Activated CD4-positive, alpha-beta T cell treated with anti-CD3 and anti-CD28 coated beads, Interleukin-2, amount 10 ng/mL, durations not matched to agents 24 days and 14 days (primary cell): ENCODE measurements at places on chromosomes 13 and 19. TPM values are rescaled to one million over a fixed set of nuclear protein-coding genes. Genes with fewer than 3 reads are reported as not detected.
A peak's percentile ranks its signal among the peaks of the same experiment; 100 is the strongest.

Gene VSTM2B
- not detected in 2 replicates for total RNA-seq

Gene C19orf67
- total RNA-seq, result 0.54 and 0.58 TPM in 2 replicates

Gene UNC13A
- total RNA-seq, result 0.02 TPM in 2 replicates

Gene TMEM238
- 9.7 and 11.3 TPM in 2 replicates for total RNA-seq

DNA sequence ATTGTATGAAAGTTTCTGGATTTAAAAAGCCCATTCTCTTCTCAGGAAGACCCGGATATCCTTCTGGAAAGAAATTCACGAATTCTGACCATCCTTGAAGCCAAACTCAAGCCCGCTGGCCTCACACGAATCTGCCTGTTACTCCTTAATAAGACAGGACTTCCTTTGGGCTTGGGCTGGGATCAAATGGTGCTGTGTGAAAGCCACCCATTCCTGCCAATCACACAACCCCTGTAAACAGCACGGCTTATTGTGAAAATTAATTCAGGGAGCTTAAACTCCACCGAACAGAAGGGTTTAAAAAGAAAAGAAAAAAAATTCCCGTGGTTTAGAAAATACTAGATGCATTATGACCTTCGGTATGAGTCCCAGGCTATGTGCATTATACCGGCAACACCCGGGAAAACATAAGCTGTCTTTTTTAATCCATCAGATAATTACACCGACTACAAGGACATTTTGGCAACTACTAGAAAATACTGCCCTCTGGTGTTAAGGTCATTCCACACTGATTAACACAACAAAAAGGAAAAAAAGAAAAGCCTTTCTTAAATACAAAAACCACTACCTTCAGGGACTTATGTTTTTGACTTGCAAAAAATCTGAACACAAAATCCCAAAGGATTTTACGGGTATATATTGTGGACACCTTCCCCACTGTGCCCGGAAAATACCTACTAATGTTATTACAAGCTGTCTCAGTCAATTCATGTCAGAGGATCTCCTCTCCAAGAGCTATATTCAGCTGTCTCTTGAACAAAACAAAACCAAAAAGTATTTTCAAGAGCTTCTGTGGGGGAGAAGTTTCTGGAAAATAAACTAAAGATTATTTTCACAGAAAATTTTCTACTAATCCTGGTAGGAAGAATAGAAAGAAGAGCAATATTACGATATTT, 76.0 kb upstream of the LSM14A start:
- no peak overlapping the region for H3K4me3 ChIP-seq
- peak; percentile 61 for DNase-seq
- no peaks in the 10 kb centered on the region for H3K36me3 ChIP-seq
- peaks cover 8% of the 10 kb centered on the region for H3K27me3 ChIP-seq
- no peak overlapping the region for H3K27ac ChIP-seq

DNA sequence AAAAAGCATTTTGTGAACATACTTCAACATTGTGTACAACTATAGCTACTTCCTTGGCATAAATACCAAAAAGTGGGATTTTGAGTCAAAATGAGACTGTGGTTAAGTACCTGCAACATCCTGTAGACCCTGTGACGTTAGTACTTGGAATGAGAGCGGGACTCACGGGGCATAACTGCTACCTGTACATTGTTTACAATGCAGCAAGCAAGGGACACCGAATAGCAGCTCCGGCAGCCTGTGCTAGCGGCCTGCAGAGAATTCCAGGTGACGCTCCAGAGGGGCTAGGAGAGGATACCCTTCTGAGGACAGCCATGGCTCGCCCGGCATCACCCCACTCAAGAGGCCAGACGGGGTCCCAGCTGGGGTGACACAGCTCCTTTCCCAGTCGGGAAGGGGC, 824 bp upstream of the ZNF331 start:
- H3K4me1 ChIP-seq, result peaks cover 13% of the 10 kb centered on the region
- H3K4me3 ChIP-seq, result peak overlapping the region; percentile 97
- peaks cover 2% of the 10 kb centered on the region for H3K27me3 ChIP-seq
- DNase-seq, result no peak
- H3K27ac ChIP-seq, result peak overlapping the region; percentile 99
- H3K36me3 ChIP-seq, result peaks cover 39% of the 10 kb centered on the region

DNA sequence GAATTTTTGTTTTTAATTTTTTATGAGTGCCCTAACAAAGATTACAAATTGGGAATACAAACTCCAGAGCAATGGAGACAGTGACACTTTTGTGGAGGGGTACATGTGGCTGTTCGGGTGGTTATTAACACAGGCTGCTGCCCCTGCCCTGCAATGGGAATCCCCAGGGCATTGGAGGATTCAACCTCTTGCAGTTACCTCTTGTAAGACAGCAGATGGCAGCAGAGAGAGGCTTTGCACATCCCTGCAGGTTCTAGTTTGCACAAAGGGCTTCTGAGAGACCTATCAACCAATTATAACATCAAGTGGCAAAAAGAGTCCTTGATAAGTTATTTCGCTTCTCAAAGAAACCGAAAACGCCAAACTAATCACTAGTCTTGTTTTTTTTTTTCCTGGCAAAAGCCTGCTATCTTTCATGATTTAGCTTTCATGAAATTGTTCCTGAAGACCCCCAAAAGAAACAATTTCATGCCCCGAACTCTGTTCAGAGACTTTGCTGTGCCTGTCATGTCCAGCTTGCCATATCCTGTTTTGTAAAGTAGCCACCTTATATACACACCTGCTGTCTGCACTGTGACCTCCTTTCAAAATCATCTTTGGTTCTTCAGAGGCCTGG, 10.4 kb downstream of the GJB2 start:
- H3K27me3 ChIP-seq, result peaks cover 47% of the 10 kb centered on the region
- H3K4me1 ChIP-seq, result no peaks in the 10 kb centered on the region
- no peaks in the 10 kb centered on the region for H3K36me3 ChIP-seq
- no peak overlapping the region for H3K4me3 ChIP-seq
- H3K27ac ChIP-seq, result no peak overlapping the region
- peak; percentile 85 for DNase-seq

- no peak for DNase-seq
- H3K36me3 ChIP-seq, result no peaks in the 10 kb centered on the region
- H3K4me1 ChIP-seq, result peaks cover under 1% of the 10 kb centered on the region
- peaks cover 12% of the 10 kb centered on the region for H3K27me3 ChIP-seq
- no peak overlapping the region for H3K27ac ChIP-seq
Observed at GRCh38 chr19:45763691-45764294, 5.3 kb downstream of the SIX5 start.

Gene MYO16
- total RNA-seq, result not detected in 2 replicates

Gene EFNB2
- total RNA-seq, result 0.24 and 0.30 TPM in 2 replicates

DNA sequence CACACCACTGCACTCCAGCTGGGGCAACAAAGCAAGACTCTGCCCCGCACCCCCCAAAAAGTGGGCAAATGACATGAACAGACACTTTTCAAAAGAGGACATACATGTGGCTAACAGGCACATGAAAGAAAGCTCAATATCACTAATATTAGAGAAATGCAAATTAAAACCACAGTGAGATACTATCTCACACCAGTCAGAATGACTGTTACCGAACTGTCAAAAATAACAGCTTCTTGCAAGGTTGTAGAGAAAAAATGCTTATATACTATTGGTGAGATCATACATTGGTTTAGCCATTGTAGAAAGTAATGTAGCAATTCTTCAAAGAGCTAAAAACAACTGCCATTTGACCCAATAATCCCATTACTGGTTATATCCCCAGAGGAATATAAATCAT, 99.5 kb upstream of the SPATA13 start:
- H3K4me1 ChIP-seq, result peaks cover 15% of the 10 kb centered on the region
- peaks cover 8% of the 10 kb centered on the region for H3K27me3 ChIP-seq
- no peaks in the 10 kb centered on the region for H3K36me3 ChIP-seq
- no peak overlapping the region for H3K27ac ChIP-seq
- no peak overlapping the region for H3K4me3 ChIP-seq

- no peak overlapping the region for H3K4me3 ChIP-seq
- peaks cover 2% of the 10 kb centered on the region for H3K27me3 ChIP-seq
- H3K36me3 ChIP-seq, result no peaks in the 10 kb centered on the region
- no peak for DNase-seq
- no peaks in the 10 kb centered on the region for H3K4me1 ChIP-seq
Observed at GRCh38 chr19:32105527-32106310, 239.7 kb upstream of the ZNF507 start.

DNA sequence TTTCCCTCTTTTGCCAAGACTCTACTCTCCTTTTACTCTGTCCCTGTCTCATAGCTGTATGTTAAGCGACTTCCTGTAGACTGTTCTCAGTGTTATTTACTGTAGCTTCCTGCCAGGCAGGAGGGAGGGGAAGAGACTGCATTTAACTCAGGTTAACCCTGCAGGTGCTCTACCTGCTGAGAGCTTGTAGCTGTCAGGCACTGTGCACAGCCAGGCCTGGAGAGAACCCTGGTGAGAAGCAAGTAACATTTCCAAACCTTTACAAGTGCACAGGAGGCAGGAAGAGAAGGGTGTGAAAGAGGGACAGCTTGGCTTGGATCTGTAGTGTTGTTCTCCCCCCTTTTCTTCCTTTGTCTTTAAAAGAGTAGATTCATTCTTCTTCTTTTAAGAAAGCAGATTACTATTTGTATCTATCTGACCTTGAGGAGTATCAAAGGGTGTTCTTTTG, 167.1 kb downstream of the LMO7 start:
- peak overlapping the region; percentile 13 for H3K27ac ChIP-seq
- DNase-seq, result peak; percentile 71
- H3K4me3 ChIP-seq, result peak overlapping the region; percentile 6
- H3K27me3 ChIP-seq, result no peaks in the 10 kb centered on the region
- peaks cover 30% of the 10 kb centered on the region for H3K4me1 ChIP-seq

Gene PTGER1
- total RNA-seq, result 0.78 and 1.1 TPM in 2 replicates

Gene NPAS1
- 0.21 and 0.47 TPM in 2 replicates for total RNA-seq

Gene MAP4K1
- total RNA-seq, result 156 and 172 TPM in 2 replicates
